Mammary epithelial cell (primary cell): ENCODE measurements at places on chromosomes 2 and 18.

DNA sequence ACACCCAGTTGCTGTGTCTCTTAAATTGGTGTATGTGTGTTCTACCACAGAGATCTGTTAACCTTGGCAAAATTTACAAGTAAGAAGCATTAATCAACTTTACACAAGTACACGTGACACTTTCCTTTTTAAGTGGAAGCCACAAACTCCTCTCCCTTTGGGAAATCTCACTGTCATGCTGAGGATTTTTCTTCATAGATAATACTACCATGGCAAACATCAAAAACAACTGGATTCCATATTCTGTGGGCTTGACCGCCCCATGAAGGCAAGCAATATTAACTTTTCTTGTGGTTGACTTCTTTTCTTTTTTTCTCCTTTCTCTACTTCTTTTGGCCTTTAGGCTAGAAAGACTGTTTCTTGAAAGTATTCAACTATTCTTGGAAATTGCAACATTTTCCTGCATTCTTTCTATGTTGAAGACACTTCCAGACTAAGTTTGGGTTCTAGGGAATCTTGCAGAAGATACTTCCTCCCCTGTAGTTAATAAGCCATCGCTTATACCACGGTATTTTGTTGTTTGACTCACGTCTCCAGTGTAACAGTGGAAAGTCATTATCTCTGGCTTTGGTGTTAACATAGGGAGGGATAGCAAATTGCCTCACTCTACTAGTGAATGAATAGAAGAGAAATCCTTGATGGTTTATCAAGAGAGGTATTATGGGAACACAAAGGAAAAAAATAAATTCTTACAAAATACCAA is 79.5 kb downstream of the SLC8A1 start:
- DNase-seq: no peak

DNA sequence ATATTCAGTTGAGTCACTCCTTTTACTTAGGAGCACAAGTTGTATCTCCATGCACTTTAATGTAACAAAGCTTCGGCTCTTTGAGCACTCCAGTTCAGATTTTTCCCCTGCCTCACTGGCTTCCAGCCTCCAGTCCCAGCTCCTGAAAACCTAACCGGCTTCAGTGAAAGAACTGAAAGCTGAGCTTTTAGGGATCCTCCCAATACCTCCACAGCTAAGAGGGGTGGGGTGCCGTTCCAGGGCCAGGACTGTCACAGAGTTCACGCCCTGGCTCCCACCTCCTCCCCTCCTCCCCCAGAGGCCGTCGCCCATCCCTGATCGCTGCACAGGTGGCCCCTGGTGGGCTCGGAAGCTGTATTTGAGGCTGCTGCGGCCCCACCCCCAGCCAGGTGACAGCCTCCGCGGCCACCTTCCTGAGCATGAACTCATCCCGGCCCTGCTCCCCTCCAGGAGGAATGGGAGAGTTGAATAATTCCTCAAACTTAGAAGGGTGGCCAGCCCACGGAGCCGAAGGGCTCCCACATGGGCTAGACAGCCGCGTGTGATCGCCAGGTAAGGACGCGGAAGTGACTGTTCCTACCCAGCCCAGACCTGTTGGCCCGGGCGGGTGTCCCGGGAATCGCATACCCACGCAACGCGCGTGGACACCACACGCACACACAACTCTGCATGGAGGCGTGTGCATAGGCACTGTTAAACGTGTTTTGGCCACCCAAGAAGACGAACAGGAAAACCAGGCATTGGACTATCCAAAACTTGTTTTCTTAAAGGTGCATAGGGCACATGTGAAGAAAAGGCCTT is 1.8 kb downstream of the MYO5B start:
- peak; percentile 57 for DNase-seq

DNA sequence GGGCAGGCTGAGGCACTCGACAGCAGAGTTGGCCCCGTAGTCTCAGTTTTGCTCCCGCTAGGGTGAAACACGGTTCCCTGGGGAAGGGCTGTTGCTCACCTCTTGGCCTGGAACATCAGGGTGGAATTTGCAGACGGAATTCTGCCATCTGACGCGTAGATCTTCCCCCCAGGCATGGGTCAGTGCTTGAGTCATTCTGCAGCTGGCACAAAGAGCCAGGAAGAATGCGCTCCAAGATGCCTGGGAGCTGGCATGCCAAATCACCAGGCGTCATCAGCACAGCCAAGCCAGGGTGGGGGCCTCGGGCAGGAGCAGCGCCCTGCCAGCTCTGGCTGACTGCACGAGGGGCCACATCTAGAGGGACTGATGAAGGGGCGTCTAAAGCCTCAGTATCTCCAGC is 42.7 kb downstream of the ODC1 start:
- DNase-seq: peak; percentile 98

GRCh38 chr2:31137211-31138036 is 816 bp downstream of the GALNT14 start:
- peak; percentile 49 for DNase-seq

GRCh38 chr2:8544786-8545694 is 136.8 kb upstream of the ID2 start:
- no peak for DNase-seq

DNA sequence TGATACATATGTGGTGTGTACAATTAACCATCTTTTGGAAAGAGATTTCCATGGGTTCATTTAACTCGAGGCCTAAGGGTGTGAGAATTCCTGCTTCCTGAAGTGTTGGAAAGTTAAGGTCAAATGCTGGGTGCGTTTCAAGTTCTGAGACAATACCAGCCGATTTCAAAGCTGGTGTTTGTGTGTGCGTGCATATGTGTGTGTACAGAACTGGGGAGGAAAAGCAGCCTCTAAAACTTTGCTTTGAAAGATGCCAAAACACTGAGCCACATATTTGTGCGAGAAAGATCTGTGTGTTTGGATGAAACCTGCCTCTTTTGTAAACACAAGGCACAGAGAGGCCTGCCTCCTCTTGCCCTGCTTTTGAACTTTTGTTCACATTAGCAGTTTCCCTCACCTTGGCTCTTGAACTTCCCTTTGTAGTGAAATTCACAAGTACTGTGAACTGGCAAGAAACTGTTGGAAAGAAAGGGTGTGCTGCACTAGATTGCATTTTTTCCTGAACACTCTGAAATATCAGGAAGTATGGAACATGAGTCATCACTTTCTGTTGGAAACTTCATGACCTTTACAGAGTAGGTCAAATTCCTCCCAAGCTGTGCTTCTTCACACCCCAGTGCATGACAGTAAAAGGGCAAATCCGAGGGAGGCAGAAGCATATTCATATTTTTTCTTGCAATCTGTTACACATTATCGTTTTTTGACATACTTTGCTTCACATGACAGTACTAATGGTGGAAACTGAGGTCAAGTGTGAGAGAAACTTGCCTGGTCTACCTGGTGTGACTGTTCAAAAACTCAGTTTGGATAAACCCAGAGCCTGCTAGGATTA is 20.0 kb upstream of the CAVIN2 start:
- peak; percentile 62 for DNase-seq

- DNase-seq: no peak
Observed at GRCh38 chr2:9764153-9764778, 79.0 kb upstream of the TAF1B start.

DNA sequence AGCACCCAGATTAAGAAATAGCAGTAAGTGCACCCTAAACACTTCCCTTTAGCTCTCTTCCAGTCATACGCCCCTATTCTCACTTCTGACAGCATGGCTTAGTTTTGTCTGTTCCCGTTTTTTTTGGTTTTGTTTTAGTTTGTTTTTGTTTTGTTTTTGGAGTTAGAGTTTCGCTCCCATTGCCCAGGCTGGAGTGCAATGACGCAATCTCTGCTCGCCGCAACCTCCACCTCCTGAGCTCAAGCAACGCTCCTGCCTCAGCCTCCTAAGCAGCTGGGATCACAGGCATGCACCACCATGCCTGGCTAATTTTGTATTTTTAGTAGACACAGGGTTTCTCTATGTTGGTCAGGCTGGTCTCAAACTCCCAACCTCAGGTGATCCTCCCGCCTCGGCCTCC is 2067.7 kb downstream of the SUCLG1 start:
- DNase-seq: no peak

- no peak for DNase-seq
Observed at GRCh38 chr2:2527148-2527547, 196.1 kb upstream of the MYT1L start.

DNA sequence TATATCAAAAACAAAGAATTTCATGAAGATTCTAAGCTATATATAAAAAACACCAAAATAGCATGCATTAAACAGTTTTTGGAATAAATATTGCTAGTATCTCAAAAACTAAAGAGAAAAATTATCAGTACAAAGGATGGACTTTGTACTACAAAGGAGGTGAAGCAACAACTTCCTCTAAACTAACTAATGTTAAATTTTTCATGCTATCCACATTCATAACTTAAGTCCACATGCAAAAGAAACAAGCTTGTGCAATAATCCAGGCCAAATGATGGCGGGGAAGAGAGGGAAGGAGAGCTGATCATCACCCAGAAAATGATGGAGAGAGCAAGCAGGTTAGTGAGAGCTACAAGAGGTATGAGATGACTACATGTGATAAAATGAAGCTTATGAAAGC is 70.1 kb downstream of the KIDINS220 start:
- DNase-seq: no peak

- no peak for DNase-seq
Observed at GRCh38 chr2:16294791-16295190, 354.4 kb downstream of the MYCN start.

DNA sequence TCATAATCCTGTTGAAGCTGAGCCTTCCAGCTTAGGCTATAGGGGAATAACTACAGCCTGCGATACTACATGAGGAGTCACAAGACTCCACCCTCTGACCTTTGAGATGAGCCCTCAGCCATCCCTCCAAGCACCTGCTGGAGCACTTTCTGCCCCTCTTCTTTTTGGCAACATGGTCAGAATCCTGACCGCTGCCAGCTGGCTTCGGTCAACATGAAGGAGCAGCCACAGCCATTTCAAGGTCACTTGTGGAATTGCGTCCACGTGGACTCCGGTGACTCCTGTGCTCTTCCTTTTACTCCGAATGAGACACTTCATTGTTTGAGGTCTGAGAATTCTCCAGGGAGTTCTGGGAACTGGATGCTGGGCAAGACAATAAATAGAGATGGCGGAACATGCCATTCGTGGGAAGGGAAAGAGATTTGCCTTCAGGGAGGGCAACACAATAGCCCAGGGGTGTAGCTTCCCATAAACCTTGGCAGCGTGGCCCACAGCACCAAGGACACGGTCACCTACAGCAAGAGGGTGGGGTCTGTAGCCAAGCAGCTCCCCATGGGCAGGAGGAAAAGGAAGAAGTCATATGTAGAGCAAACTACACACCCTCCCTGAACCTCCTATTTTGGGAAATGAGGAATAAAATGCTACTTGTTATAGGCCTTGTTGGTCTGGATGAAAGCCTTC is 73.3 kb upstream of the PPP1CB start:
- DNase-seq: no peak

- no peak for DNase-seq
Observed at GRCh38 chr2:47641366-47641765, 141.6 kb upstream of the MSH6 start.

DNA sequence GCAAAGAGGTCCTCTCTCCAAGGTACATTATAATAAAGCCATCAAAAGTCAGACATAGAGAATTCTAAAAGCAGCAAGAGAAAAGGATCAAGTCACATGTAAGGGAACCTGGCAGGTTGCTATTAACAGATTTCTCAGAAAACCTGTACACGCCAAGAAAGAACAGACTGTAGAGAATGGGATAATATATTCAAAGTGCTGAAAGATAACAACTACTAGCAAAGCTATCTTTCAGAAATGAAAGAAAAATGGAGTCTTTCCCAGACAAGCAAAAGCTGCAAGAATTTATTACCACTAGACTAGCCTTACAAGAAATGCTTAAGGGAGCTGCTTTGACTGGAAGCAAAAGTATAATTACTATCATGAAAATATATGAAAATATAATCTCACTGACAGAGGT is 81.5 kb downstream of the PTPN2 start:
- DNase-seq: no peak

- peak; percentile 81 for DNase-seq
Observed at GRCh38 chr18:59402432-59403090, 43.5 kb upstream of the LMAN1 start.

GRCh38 chr2:1927896-1928568 is 183.7 kb upstream of the PXDN start:
- no peak for DNase-seq

- no peak for DNase-seq
Observed at GRCh38 chr2:165700531-165700930, 93.5 kb downstream of the GALNT3 start.

DNA sequence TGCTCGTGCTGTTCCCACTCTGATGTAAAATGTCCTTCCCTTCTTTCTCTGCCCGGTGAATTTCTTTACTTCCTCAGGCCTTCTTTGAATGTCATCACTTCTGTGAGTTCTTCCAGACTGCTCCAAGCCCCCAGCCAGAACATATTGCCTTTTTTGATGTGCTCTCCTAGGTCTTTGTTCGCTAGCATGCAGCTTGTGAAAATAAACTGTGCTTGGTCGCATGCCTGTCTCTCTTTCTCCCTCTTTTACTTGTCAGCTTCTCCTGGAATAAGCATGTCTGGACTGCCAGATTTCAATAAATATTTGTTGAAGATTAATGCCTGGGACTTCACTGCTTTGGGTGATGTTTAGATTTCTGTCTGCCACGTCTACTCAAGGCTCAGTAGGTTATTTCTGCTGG is 82.7 kb upstream of the ARHGAP28 start:
- DNase-seq: no peak

DNA sequence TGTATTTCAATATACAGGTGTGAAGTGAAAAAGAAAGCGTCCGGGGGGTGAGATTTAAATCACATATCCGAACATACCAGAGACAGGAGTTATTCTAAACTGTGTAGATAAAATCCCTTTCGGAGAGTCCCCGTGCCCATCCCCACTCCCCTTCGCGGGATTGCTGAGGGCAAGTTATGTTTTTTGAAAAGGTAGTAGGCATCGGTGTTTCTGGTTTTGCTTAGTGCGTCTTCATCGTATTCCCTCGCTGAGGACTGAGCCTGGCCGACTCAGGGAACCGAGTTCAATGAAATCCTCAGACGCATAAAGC is 583.4 kb downstream of the ZEB2 start:
- no peak for DNase-seq

- DNase-seq: no peak
Observed at GRCh38 chr18:34999756-35000289, 41.4 kb upstream of the MAPRE2 start.

GRCh38 chr2:210561475-210561874 is 5.1 kb downstream of the CPS1 start:
- DNase-seq: no peak

DNA sequence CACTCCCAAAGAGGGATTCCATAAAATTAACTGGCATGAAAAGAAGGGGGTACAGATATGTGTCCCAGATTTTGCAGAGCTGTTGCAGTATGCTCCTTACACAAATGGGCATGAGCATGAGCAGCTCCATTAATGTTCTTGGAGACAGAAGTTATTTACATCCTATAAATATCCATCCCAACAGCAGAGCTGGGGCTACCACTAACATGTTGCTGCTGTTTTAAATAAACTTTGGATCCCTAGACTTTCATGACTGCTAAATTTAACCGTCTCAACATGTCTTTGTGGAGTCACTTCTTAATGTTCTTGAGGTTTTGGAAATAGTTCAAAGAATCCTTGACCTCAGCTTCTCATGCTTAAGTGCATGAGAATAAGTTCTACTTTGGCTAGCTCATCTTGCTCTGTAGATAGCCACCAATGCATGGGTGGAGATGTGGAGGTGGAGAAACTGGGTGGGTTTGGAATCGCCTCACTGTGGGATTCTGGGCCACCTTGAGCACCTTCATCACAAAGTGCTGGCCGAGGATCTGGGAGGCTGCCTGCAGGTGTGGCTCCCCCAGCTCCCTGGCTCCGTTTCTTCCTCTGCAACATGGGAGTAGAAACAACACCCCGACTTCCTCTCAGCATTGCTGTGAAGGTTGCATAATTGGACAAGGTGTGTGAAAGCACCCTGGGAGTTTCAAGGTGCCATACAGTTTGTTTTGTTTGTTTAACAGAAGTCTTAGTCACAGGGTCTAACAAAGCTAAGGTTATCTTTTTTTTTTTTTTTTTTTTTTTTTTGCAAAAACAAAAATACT is 307.2 kb downstream of the MYCN start:
- DNase-seq: no peak
